ENCODE measurements at places on chromosomes 16 and 17.

DNA sequence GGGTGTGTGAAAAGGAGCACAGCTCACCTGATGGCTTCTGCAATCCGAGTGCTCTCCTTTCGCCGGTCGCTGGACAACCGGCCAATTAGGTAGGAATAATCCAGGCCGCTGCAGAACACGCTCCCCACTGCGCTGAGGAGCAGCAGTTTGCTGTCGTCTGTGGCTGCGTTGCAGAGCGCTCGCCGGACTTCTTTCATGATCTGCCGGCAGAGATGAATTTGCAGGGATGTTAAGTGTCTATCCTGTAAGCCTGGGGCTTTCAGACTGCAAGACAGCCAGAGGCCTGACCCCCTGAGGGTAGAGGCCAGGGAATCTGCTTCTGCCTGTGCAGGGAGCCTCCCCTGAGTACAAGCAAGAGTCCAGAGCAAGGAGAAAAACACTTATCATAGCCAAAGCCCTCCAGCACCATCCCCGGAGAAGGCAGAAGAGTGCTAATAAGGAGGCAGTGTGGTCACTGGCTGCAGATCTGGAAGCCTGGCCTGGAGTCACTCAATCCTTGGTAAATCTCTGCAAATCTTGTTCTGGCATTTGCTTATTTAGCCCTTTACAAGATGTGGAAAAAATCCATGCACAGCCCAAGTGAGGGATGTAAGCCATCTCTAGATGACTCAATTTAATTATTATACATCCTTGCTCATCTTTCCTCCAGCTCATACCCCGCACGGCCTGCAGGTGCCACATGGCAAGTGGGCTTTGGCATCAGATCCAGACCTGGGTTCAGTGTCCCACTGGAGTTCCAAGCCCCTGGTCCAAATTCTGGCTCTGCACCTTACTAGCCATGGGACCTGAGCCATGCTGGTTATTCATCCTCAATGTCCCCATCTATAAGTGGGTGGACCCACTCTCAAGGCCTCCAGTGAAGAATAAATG is 80.2 kb downstream of the DYNLRB2 start:
- DNase-seq, result no peak

GRCh38 chr17:81656118-81656743 is at the start of gene PDE6G:
PDE6G (minus strand) TSS chr17:81656542; CDS start chr17:81653305, 3,237 bp downstream.
- no peak for DNase-seq

DNA sequence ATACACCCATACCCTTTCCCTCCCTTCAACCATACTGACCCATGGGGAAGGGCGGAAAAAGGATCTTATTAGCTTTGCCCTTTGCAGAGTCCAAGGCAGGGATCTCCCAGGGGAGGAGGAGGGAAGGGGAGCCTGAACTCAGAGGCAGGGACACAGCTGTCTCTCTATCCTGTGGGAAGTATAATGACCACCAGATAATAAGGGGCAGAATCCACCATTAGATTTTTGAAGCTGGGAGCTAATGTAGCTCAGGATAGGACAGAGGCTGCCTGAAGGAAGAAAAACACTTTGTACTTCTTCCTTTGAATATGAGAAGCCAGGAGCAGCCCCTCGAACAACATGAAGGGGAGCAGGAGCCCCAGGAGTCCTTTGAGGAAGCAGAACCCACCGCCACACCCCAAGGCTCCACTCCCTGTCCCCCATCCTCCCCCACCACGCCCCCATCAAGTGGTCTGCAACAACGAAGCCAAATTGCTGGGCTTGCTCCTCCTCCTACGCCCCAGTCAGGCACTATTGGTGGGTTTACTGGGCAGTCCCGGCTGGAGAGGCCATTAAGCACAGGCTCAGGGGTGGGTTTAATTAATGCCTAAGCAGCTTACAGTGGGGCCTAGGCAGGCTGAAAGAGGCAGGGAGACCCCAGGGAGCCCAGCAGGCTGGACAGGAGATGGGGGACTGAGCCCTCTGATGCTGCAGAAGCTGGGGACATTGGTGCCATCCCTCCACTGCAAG is 5.3 kb downstream of the MPP2 start:
- no peak for DNase-seq

- no peak for DNase-seq
Measured at GRCh38 chr17:12599186-12599920, 66.3 kb upstream of the MYOCD start.

- no peak for DNase-seq
Measured at GRCh38 chr16:31050280-31051030, 17.1 kb downstream of the STX4 start.

All from Jurkat, Clone E6-1 (cell line).